ENCODE measurements at places on chromosomes 1 and 21.
A peak's percentile ranks its signal among the peaks of the same experiment; 100 is the strongest.

DNA sequence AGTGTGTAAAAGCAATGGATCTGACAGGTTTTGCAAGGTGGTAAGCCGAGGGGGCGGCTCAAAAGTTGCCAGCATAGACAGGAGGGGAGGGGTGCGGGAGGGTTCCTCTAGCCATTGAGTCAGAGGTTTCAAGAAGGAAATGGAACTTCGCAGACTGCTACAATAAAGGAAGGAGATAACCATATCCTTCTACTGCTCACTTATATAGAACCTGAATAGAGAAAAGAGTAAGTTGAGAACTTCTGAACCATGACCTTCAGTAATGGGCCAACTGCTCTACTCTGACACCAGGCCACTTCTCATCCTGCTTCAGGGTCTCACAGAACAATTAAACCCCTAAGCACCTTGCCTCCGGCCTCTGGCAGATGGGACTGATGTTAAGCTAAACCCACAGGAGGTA lies 26.3 kb upstream of the BCAR3 start:
- no peak for DNase-seq

DNA sequence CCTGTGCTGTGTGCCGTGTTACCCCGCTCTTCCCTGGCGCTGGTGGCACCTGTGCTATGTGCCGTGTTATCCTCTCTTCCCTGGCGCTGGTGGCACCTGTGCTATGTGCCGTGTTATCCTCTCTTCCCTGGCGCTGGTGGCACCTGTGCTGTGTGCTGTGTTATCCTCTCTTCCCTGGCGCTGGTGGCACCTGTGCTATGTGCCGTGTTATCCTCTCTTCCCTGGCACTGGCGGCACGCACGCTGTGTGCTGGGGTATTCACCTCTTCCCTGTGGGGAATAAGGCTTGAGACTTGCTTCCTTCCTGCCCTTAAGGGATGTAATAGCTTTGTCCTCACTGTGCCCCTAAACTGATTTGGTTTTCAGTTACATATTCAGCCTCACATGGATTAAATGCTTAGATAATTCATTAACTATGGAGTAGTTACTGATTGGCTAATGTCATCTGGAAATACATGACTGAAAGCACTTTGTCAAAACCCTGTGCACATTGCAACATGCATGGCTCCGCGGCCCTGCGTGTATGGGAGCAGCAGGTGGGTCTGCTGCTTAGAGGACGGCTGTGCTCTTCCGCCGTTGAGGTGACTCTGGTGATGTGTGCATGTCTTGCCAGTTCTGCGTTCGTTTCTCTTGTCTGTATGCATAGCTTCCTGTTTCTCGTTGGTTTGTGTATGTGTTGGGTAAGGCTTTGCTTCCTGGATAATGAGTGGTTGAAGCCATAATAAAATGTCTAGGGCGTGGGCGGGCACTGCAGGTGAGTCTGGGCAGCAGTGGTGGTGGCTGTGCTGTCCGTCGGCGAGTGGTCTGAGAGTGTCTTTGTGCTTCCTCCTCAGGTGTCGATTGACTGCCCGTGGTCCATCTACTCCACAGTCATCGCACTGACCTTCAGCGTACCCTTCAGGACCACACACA lies 17.9 kb upstream of the PWP2 start:
- no peak for DNase-seq

- no peak for DNase-seq
Measured at GRCh38 chr1:229093609-229094336, 177.1 kb upstream of the RAB4A start.

- peak; percentile 92 for DNase-seq
Measured at GRCh38 chr1:197902454-197903195, at the start of gene C1orf53. TSS of gene C1orf53 (plus strand) at chr1:197902630. CDS start at chr1:197902650, 20 bp downstream.

- DNase-seq, result no peak
Measured at GRCh38 chr1:169594391-169594790, 8.1 kb upstream of the F5 start.

DNA sequence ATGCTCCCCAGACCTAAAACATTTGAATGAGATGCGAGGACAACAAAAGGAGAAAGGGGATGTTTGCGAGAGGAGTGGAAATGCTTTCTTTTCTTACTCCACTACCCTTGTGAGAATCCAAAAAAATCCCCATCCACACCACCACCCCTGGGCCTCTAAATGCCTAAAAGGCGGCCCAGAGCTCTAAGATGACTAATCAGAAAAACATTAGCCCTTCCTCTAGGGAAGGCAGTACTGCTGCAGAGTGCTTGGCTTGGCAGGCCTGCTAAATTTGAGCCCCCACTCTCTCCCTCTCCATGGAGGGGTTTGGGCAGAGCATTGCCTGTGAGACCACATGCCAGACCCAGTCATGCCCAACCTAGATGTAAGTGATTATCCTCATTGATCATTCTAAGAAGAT lies 347.9 kb downstream of the USH2A start:
- DNase-seq, result no peak

DNA sequence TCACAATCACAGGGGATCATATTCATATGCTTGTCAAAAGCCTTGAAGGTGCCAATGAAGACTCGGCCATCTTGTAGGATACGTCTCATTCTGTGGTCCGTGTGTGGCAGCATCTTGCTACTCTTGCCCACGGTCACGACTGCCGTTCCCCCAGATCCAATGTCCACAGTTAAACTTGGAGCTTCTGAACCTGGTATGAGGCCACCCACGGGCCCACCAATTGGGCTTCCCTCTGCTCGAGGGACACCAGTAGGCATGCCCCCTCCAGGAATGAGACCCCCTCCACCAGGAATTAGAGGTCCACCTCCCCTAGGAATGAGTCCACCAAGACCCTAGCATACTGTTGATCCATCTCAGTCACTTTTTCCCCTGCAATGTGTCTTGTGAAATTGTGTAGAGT lies 39.6 kb downstream of the MORN1 start:
- DNase-seq, result no peak

DNA sequence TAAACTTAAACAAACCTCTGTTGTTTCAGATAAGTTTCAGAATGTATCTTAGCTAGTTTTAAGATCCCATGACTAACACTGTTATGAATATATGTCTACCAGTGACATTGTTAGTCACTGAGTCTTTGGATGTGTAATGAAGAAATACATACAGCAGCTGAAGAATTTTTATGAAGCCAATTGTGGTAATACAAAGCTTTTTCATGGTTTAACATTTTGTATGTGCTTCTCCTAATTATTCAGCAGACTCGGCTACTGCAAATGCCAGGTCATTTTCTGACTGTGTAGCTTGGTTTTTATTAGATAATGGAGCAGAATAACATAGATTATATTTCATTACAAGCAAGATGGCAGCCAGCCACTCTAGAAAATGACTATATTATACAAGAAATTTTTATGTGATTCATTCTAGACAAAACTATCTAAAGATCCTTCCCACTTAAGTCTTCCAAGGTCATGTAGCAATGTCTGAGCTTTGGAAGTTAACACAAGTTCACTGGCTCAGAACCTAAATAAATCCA lies 147.8 kb downstream of the TNFSF18 start:
- no peak for DNase-seq

DNA sequence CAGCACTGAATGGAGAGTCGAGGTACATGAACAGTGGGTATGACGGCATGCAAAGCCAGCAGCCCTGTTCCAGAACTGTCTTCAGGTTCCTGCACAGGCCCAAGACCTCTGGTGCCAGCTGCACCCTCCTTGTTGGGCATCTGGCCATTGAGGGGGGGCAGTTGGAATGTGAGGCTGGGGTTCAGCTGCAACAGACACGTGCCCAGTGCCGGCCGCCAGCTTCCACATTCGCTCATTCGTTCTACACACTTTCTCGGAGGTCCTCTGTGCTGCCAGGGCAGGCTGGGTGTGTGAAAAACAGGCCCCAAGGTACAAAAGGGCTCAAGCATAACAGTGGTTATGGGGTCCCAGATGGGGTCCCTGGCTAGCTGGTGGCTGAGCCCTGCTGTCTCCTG lies 37.9 kb upstream of the SLC19A1 start:
- no peak for DNase-seq

DNA sequence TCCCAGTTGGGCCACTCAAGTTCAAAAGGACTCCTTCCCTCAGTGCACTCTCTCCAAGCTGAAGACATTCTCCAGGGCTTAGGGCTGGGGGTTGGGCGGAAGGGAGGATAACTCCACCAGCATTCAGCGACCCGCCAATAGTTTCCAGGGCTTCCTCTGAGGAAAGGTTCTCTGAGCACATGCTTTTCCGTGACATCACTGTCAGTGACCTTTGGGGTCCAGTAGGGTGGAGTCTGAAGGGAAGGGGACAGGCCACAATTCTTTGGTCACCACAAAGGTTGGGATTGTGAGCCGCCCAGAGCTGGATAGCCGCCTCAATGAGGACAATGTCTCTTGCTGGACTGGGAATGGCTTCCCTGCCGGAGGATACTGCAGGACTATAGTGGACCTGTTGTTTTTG lies 22.8 kb upstream of the RXRG start:
- DNase-seq, result no peak

- no peak for DNase-seq
Measured at GRCh38 chr1:198168227-198168626, 11.4 kb downstream of the NEK7 start.

- DNase-seq, result no peak
Measured at GRCh38 chr1:211827051-211827450, 3.5 kb downstream of the LPGAT1 start.

GRCh38 chr1:147236448-147236847 lies 6.0 kb upstream of the CHD1L start:
- DNase-seq, result no peak
